ENCODE measurements at places on chromosomes 5 and 9. TPM values are rescaled to one million over a fixed set of nuclear protein-coding genes. Genes with fewer than 3 reads are reported as not detected.

Gene ARHGEF28
- 0.05 TPM for total RNA-seq

Gene COMMD10
- 24.3 TPM for total RNA-seq

Gene TCF7
- total RNA-seq = 59.3 TPM

Gene DAB2IP
- not detected for total RNA-seq

Gene COL23A1
- not detected for total RNA-seq

Gene PCDHB3
- total RNA-seq = not detected

Gene ZNG1E
- 34.5 TPM for total RNA-seq

DNA sequence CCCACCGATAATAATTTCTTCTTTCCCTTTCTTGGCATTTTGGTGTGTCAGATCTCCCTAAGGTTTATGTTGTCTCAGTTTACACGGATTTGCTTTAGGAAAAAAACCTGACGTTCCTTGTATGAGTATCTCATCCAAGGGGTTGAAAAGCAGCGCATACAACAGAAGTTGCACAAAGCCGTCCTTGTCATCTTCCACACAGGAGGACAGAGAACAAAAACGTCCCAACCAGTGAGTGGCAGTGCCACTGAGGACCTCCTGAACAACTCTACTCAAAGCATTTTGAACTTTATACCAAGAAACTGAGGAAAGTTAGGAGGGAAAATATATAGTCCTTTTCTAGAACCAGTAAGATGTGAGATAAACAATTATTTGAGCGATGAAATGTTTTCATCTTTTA is 547.0 kb downstream of the PDE4D start:
- H3K27me3 ChIP-seq = peaks cover 9% of the 10 kb centered on the region
- DNase-seq = no peak
- H3K36me3 ChIP-seq = no peaks in the 10 kb centered on the region
- H3K4me3 ChIP-seq = no peak overlapping the region

- peaks cover 8% of the 10 kb centered on the region for H3K27me3 ChIP-seq
- DNase-seq = no peak
- H3K36me3 ChIP-seq = no peaks in the 10 kb centered on the region
Observed at GRCh38 chr5:137564398-137564961, 65.4 kb upstream of the SPOCK1 start.

DNA sequence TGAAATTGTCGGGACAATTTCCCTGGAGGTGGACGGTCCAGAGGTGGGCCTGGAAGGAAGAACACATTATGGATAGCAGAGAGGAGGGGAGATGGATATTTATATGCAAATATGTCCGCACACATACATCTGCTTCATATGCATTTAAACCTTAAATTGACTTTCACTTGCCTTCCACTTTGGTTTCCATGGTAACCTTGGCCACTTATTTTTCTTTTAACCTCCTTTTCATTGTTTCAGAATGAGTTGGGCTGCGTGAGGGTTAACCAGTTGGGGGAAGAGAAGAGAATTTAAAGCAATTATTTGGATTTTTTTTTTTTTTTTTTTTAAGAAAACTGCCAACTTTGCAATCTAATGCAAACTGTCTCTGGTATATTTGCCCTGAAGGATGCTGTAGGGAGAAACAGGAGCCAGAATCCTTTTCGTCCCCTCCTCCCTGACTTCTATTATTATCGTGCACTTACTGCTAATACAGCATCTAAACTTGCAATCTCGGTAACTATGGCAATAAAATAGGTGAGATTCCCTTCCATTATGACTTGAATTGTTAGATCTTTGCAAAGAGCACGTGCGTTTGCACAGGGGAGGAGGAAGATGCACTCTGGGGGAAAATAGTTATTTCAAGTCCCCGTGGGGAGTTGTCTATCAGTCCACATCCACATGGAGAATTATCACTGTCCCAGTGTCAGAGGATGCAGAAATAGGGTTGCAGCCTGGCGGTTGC is 35.6 kb downstream of the TLR4 start:
- DNase-seq = no peak
- no peak overlapping the region for H3K27ac ChIP-seq
- no peaks in the 10 kb centered on the region for H3K4me1 ChIP-seq
- H3K36me3 ChIP-seq = no peaks in the 10 kb centered on the region
- no peak overlapping the region for H3K4me3 ChIP-seq

DNA sequence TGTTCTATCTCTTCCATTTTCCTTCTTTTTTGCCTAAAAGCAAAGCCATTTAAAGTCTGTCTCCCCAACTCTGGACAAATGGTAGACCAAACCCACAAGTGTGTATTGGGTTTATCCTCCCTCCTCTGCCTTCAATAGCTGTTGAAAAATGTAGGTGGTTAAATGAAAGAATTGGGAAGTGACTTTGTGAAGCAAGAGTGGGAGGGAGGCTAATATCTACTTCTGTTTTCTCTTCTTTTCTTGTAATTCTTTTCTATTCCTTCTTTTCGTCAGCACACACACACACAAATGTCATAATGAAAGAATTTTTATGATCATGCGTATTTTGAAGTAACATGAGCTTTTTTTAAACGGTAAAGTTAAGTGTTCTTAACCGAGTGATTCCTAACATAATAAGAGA is 3.8 kb downstream of the CCDC152 start:
- peaks cover 11% of the 10 kb centered on the region for H3K27me3 ChIP-seq
- H3K4me3 ChIP-seq = no peak overlapping the region
- H3K36me3 ChIP-seq = no peaks in the 10 kb centered on the region
- no peak for DNase-seq
- H3K4me1 ChIP-seq = peaks cover 8% of the 10 kb centered on the region
- no peak overlapping the region for H3K27ac ChIP-seq

DNA sequence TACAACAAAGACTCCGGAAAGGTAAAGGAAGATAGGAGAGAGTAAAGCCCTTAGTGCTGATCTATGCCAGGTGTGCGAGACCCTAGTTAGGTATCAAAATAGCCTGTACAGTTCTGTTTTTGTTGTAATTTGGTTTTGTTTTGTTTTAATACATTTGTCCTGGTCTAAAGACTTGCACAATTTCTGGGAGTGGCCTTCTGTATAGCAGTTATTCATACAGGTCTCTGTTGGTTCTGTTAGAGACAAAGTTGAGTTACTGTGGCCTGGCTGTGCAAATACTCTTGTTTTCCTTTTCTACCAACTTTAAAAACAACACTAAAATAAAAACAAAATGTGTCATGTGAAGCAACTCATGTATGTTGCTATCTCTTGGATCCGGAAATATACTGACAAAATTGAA is 163.6 kb downstream of the COMMD10 start:
- H3K27me3 ChIP-seq = no peaks in the 10 kb centered on the region
- H3K27ac ChIP-seq = no peak overlapping the region
- H3K36me3 ChIP-seq = peaks cover 31% of the 10 kb centered on the region
- no peak overlapping the region for H3K4me3 ChIP-seq

DNA sequence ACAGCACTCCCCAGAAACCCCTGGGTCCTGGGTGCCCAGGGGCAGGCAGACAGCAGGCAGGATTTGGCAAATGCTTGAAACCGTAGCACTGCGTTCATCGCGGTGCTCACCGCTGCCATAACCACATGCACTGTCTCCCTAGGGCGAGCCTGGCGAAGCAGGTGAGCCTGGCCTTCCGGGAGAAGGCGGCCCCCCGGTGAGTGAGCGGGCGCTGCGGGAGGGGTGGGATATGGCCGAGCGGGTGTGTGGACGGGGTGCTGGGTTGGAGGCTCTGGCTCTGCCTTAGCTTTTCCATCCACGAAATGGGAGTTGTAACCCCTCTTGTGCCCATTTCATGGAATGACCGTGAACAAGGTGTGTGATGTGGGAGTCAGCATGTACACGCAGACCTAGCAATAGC is 66.8 kb upstream of the FCN2 start:
- no peaks in the 10 kb centered on the region for H3K36me3 ChIP-seq
- no peaks in the 10 kb centered on the region for H3K27me3 ChIP-seq
- no peak overlapping the region for H3K4me3 ChIP-seq
- no peak overlapping the region for H3K27ac ChIP-seq
- DNase-seq = no peak

DNA sequence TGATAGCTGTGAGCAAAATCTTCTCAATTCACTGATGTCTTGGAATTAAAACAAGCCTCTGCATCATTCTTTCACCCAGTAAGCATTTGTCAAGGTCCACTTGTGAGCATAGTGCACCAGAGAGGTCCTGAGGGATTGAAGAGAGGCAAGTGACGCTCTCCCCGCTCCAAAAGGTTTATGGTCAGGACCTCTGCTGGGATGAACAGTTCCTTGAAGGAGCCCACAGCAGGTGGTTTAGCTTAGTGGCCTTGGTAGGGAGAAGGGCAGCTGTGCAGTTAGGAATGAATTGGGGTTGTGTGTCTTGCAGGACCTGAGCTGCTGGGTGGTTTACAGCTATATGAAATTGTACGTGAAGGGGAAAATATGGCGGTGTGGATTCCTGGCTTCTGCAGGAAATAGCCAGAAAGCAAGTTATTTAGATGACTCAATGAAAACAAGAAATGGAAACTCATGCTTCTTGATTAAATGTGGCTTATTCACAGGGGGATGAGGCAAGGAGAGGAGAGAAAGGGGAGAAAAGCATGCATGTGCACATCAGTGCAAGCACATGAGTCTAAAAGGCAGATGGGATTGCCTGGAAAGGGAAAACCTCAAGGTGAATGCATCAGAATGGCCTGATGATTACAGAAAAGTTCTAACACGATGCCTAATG is 42.0 kb downstream of the SUB1 start:
- H3K36me3 ChIP-seq = no peaks in the 10 kb centered on the region
- no peak overlapping the region for H3K4me3 ChIP-seq
- DNase-seq = no peak
- H3K27me3 ChIP-seq = no peaks in the 10 kb centered on the region
- H3K27ac ChIP-seq = no peak overlapping the region

- no peak overlapping the region for H3K27ac ChIP-seq
- H3K36me3 ChIP-seq = peaks cover 8% of the 10 kb centered on the region
- no peak for DNase-seq
- H3K27me3 ChIP-seq = no peaks in the 10 kb centered on the region
- H3K4me1 ChIP-seq = no peaks in the 10 kb centered on the region
Observed at GRCh38 chr9:100167176-100167575, 68.1 kb downstream of the INVS start.

DNA sequence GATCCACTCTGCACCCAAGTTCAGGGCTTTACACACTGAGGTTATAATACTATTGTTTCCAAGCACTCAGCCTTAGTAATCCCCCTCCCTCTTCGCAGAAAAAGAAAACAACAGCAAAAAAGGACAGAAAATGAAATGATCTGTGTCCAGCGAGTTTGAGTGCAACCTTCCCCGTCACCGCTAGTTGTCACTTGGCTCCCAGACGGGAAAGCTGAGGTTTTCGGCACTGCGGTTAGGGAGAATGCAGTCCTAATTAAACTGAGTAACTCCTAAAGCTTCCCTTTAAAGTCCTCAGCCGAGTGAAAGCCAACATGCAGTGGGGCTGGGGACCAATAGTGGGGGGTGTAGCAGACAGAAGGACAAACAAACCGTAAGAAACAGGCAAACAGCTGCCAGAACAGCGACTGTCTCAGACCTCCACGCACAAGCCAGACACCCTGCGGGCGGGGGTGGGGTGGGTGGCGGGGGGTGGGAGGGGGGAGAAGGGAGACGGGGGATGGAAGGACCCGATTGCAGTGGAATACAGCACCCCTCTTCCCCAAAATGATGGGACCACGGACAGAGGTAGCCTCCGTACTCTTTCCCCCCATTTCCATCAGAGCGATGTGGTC is 680 bp downstream of the GLRA1 start:
- peaks cover 27% of the 10 kb centered on the region for H3K27me3 ChIP-seq
- no peaks in the 10 kb centered on the region for H3K4me1 ChIP-seq
- H3K4me3 ChIP-seq = no peak overlapping the region
- no peak overlapping the region for H3K27ac ChIP-seq

DNA sequence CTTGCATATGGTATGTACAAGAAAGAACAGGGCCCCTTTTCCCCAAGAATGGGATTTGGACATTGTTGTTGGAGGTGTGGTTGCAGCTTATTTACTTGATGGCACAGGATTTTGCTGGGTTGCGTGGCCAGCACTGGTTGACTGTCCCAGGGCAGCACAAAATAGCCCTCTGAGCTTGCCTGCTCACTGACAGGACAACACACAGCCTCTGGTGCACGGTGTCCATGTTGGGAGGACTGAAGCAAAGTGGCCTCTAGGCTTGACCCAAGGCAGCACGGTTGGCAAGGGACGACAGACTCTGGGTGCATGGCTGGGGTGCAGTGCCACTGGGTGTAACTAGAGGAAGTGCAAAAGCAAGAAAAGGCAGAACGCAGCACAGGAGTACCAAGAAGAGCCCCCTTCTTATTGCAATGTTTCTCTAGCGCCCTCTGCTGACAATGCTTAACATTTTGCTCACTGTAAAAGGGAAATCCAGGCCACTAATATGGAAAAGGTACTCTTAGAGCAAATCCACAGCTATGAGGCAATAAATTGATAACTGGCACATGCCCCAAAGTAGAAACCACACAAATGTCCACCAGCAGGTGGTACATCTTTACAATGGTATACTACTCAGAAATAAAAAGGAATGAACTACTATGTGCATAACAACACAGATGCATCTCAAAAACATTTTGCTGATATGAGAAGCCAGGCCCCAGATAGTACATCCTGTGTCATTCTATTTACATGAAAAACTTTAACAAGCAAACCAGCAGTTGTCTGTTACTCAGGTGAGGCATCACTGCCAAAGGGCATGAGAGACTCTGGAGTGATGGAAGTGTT is 47.4 kb upstream of the BARX1 start:
- peak; percentile 22 for DNase-seq
- no peak overlapping the region for H3K4me3 ChIP-seq
- H3K27me3 ChIP-seq = peaks cover 5% of the 10 kb centered on the region
- H3K36me3 ChIP-seq = no peaks in the 10 kb centered on the region
- H3K4me1 ChIP-seq = no peaks in the 10 kb centered on the region

DNA sequence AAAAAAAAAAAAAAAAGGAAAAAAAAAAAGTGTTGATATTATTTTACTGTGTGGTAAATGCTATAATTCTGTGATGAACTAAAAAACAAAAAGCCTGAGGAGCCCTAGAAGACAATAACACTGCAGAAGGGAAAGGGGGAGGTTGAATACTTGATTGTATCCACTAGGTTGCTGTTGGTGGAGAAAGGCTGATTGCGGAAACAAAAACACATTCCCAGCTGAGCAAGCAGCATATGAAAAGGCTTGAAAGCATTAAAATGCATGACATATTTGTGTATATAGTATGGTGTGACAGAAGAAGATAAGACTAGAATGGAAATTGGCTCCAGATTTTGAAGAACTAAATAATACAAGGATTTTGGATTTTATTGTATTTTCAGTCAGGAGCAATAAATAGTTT is 8.9 kb downstream of the RABGAP1 start:
- no peak for DNase-seq
- H3K27ac ChIP-seq = no peak overlapping the region
- no peak overlapping the region for H3K4me3 ChIP-seq
- H3K27me3 ChIP-seq = no peaks in the 10 kb centered on the region
- peaks cover 60% of the 10 kb centered on the region for H3K4me1 ChIP-seq

All from activated CD4-positive, alpha-beta memory T cell treated with anti-CD3 and anti-CD28 coated beads for 36 hours (primary cell).